COLO829 (cell line): ENCODE measurements at places on chromosomes 2 and 18.

GRCh38 chr2:88554189-88554588, 73.1 kb downstream of the EIF2AK3 start:
- DNase-seq, result no peak

DNA sequence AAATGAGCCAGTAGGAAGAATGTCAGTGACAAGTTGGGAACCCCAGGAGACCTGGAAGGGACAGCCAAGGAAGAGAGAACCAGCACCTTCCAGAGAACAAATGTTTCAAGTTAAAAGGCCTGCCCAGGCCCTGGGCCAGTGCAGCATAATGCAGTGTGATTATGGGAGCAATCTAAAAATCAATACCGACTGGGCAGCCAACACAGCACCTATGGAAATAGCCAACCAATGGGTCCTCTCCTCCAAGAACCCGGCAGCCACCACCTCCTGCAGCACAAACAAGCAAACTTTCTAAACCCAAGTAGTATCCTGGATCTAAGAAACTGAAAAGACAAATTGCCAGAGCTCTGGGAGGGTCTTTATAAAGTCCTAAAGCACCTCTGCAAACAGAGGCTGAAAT, 71.7 kb downstream of the CLHC1 start:
- no peak for DNase-seq

GRCh38 chr2:27184115-27184514, 27.7 kb upstream of the ATRAID start:
- no peak for DNase-seq

DNA sequence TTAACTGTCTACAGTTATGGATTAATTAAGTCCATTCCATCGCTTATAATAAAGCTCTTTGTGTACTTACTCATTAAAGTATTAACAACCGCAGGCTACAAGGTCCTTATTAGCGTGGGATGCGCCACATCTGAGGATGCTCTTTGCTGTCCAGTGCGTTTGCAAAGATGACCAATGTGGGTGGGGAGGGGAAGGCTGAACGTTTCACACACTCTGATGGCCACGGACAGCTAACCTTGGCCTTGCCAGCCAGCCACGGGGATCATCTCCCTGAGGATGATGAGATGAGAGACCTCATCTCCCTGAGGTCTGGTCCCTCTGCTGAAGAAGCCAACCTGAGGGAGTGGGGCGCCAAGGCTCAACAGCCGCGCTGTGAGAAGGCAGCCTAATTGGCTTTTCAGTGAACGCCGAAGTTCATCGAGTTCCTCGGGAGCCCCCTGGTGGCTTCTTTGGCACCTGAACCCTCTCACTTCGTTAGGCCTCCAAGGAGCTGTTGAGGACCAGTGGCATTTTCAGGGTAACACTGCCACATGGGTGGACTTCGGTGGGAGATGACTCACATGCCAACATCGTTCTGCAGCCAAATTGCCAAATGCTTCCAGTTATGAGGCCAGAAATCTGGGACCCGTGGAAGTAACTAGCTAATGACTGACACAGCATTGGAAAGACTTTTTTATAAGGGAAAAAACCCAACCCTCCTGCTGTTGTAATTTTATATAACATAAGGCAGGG, 69.3 kb upstream of the SEC11C start:
- peak; percentile 61 for DNase-seq

DNA sequence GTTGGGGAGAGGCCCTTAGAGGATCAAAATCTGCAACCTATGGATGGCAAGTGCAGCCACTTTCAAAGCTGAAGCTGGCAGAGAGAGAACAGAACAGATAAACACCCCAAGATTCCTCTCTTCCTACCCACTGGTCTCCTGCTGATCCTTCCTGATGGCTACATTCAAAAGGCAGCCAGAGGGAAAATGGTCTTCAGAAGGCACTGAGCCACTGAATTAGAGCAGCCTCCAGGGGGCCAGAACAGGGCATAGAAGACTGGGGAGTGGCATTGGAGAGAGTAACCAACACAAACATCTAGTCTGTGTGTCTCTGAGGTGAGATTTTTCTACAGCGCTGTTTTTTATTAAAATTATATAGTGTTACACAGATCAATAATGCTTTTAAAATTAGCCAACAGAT, 432.6 kb downstream of the PARD3B start:
- no peak for DNase-seq

GRCh38 chr2:176818617-176819016, 394.0 kb upstream of the HNRNPA3 start:
- DNase-seq, result no peak

- no peak for DNase-seq
These were observed 199.1 kb upstream of the SLC14A2 start for GRCh38 chr18:45416168-45416567.

DNA sequence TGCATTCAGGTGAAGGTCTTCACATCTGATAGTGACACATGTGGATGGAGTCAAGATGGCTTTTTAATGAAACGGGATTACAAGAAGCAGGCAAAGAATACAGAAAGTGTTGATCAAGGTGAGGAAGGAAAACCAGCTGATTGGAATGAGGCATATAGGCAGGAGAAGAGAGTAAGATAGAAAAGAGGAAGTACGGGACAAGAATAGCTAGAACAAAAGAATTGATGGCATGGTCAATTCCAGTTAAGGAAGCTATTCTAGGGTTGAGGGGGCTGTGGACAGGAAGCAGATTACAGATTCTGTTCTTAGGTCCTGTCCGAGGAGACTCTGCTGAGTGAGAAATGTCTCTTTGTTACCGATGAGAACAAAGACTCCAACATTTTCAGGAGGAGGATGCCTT, 13.2 kb upstream of the NCK2 start:
- DNase-seq, result no peak

- peak; percentile 46 for DNase-seq
These were observed 216.8 kb downstream of the CAMKMT start for GRCh38 chr2:44578471-44579093.

GRCh38 chr18:54673936-54674335, 82.9 kb downstream of the DYNAP start:
- DNase-seq, result no peak

GRCh38 chr18:48186131-48186766, 222.9 kb downstream of the ZBTB7C start:
- no peak for DNase-seq

DNA sequence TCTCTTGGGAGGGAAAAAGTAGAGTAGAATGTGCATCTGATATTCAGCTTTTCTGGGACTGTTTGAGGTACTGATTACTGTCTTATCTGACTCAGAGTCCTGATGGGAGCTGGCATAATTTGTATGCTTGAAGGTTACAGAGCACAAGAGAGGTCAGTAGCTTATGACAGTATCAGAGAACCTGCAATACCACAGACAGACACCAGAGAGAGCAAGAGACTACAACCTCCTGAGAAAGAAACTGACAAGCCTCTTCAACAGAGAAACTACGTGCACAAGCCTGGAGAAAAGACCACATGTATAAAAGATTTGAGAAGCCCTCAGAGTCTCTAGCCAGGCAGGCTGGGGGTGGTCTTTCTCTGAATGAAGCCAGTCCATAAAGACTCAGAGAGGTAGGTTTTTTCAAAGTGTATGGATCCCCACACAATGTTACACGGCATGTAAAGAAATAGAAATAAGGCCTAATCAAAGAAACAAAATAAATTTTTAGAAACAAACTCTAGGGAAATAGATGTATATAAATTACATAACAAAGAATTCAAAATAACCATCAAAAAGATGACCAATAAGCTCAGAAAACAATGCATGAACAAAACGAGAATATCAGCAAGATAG, 568.3 kb downstream of the LRRTM4 start:
- peak; percentile 22 for DNase-seq

DNA sequence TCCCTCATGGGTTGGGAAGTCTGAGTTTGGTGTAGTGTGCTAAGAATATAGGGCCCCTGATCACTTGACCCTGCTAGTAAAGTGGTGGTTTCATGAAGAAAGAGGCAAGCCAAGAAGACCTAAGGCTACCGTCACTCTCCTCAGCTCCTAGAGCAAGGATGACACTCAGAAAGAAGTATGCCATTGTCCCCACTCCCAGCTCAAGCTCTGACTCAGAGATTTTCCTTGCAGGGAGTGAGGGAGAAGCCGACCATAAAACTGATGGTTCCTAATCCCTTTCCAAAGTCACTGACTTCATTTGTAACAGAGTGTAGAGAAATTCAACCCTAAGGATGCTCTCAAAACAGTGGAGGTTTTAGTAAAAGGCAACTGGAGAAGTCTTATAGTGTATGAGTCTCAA, 80.9 kb downstream of the ICA1L start:
- no peak for DNase-seq

GRCh38 chr2:233972941-233973575, 55.9 kb downstream of the TRPM8 start:
- DNase-seq, result no peak

- DNase-seq, result no peak
These were observed 389.9 kb downstream of the TNS1 start for GRCh38 chr2:217612920-217613319.

DNA sequence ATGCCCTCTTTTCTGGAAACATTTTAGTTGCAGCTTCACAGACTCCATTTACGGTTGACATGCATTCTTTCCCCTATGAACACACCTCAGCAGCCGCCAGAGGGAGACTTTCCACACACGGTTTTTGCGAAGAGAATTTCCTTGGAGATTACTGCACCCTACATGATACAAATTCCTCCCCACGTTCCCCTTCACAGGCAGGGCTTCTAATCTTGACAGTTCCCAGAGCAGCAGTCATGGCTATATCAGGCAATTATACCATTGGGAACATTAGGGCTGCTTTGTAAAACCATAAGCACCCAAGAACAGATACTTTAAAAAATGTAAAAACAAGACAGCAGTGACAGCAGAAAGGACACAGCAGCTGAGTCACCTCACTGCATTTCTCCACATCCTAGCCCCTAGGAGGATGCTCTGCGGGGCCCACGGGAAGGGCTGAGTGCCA, 253.8 kb downstream of the TGIF1 start:
- peak; percentile 45 for DNase-seq

DNA sequence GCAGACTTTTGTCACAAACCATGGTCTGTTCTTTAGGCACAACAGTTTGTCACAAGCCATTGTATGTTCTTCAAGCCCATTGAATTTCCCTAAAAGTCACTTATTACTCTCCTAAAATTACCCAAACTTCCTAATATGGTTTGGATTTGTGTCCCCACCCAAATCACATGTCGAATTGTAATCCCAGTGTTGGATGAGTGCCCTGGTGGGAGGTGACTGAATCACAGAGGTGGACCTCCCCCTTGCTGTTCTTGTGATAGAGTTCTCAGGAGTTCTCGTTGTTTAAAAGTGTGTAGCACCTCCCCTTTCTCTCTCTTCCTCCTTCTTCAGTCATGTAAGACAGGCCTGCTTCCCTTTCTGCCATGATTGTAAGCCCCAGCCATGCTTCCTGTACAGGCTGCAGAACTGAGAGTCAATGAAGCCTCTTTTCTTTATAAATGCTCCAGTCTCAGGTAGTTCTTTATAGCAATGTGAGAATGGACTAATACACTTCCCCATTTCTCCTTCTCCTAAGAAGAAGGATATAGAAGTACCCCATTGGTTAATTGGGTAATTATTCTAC, 11.2 kb upstream of the GYPC start:
- no peak for DNase-seq

- no peak for DNase-seq
These were observed 42.2 kb upstream of the CCDC68 start for GRCh38 chr18:55001394-55002024.

DNA sequence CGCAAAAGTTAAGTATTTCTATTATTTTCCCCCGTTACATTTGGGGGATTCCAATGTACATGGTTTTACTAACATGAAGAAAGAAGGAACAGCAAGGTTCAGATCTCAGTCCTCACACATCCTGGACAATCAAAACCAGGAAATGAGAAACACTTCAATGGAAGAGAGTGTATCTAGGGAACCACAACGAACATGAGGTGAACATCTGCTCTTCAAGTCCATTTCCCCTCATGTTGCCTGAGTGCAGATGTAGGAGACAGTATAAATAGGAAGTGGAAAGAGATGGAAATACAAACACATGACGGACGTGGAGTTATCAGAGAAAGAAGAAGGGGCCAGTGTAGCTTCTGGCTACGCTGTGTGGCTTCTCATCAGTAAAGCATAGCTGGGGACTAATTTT, 52.6 kb downstream of the CHN1 start:
- no peak for DNase-seq

DNA sequence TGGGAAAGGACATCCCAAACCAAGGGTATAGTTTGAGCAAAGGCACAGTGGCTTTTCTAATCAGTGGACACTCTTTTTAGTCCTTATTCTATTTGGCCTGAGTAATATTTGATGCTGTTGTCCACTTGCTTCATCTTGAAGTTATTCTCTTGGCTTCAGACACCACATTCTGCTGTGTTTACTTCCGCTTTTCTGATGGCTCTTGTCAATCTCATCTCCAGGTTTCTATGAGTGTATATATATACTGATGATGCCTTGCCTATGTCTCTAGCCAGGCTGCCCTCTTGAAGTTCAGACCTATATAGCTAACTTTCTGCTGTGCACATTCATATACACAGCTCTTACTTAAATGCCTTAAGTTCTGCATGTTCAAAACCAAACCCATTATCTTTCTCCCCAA, 83.1 kb downstream of the EFEMP1 start:
- no peak for DNase-seq

- DNase-seq, result no peak
These were observed 23.2 kb upstream of the SLC35F6 start for GRCh38 chr2:26740890-26741302.

DNA sequence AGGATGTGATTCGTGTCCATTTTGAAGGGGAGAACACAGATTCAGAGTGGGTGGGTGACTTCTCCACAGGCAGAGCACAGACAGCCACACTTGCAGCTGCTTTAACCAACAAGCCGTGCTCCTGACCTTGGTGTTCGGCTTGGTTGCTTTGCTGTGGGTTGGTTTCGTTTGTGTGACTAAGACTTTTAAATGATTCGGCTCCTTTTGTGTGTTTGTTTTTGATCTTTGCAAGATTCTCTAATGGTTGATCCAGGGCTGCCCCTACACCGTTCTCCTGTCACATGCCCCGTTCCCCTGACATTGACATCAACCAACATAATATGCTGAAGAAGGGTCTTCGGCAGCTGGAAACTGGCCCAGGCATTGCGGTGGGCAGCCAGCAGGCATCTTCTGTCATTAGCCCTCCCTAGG, 95.9 kb upstream of the MBOAT2 start:
- DNase-seq, result no peak

DNA sequence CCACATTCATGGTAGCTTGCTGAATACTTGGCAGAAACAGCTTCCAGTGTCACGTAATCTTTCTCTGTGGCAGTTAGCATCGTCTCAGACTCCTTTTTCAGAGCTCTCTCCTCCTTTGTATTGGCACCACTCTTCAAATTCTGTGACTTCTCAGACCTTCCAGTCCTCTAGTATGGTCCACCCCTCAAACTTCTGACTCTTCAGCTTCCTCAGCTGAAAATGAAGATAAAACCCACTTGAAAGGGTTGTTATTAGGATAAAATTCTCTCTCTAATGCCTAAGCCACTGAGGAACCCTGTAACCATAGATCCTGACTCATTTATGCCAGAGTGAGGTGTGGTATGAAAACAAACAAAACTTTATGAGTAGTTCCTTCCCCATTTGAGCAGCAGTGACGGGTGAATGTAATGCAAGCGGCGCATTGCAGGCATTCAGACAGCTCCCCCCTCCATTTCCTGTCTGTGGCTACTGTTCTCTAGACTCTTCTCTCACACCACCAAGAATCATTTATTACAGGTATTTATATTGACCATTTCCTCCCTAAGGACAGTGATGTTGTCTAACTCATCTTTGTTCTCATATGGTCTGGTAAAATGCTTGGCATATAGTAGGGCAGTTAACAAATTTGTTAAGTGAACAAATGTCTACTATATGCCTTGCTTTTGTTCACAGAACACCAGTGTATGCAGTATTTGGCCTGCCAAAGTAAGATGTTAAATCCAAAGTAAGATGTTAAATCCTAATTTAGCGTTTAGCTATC, 35.3 kb downstream of the GALNT1 start:
- no peak for DNase-seq
